K562 (cell line): ENCODE measurements at places on chromosomes 3 and 15.

GRCh38 chr15:25859838-25860645, 3.1 kb downstream of the ATP10A start:
- no peak for DNase-seq

DNA sequence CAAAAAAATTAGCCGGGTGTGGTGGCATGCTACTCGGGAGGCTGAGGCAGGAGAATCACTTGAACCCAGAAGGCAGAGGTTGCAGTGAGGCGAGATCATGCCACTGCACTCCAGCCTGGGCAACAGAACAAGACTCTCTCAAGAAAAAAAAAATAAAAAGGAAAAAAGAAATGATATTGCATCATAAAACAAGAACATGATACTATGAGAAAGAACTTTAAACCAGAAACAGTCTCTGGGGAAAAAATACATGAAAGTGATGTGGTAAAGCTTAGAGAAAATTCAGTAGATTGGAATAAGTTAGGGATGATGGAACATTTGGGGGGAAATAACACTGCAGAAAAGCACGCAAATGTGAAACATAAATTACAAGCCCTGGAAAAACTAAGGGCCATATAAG, 54.7 kb downstream of the CRYGS start:
- no peak for DNase-seq

GRCh38 chr3:16448639-16449070, 64.8 kb downstream of the RFTN1 start:
- DNase-seq = no peak

GRCh38 chr3:197749315-197749600, 425 bp upstream of the FYTTD1 start:
- DNase-seq = peak; percentile 45

DNA sequence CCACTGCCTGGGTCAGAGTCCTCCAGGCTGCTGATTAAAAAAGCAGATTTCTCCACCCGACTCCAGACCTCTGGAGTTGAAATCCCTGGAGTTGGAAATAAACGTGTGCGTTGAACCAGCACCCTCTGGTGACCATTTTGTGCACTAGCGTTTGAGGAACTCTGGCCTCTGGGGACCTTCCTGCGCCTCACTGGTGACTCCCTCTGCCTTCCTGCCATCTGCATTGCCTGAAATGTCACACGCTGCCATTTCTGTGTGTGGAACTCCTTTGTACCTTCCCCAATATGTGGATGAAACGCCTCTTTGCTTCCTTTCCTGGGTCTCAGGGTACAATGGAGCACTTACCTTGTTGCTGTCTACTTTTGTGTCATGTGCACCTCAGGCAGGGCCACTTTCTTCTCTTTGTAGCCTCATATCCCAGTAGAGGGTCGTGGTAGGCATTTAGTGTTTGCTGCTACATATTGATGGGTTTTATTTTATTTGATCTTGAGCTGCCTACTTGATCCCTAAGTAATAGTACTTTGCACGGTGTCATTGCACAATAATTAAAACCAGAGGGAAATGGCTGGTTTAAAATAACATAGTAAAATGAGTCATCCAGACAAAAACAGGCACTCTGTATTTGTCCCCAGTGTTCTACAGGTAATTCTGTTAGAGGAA, 56.8 kb downstream of the GPR171 start:
- peak; percentile 46 for DNase-seq

DNA sequence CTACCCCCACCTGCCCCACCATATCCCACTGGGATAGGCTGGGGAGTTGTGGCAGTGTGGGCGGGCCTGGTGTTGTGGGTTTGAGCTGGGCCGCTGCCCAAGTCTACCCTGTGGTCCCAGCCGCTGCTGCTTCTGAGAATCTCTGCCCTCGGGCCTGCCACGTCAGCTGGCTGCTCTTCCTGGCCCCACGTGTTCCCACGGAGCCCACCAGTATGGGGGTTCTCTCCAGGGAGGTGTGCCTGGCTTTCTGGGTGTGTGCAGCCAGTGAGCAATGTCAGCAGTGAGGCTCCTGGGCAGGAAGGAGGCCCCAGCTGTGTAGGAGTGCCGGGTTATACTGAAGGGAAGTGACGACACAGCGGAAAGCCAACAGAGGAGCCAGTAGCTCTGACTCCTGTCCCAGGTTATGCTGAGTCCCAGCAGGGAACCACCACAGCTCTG, 10.5 kb downstream of the GNAI2 start:
- peak; percentile 49 for DNase-seq

DNA sequence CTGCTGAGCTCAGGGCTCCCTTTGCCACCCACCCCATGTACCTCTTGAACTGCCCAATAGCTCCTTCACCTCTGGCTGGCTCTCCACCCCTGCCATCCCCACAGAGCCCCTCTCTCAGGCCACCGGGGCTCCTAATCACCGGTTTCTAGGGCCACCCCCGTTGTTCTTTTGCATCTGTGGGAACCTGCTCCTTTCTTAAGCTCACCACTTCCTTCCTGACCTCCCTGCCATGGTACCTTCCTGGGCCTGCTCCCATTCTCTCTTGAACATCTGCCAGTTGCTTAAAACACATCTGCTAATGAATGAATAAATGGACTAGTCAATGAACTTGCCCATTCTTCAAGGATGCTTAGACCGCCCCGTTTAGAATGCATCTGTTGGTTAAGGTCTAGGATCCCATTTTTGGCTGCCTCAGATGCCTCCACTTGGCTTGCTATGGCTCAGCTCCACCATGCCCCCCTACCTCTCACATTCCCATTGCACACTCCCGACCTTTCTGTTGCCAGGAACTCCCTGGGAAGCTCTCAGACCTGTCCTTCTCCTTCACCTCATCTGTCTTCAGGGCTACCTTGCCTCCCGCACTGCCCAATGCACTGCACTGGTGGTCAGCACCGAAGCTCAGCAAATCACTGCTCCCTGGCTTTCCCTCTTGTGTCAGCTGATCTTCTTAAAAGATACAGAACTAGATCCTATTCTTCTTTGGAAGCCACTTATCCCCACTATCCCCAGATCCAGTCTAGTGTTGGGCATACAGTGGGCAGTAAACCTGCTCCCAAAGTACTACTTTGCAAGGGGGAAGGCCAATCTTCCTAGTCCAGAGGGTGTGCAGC, 9.1 kb downstream of the AMOTL2 start:
- no peak for DNase-seq

- no peak for DNase-seq
Observed at GRCh38 chr15:94509259-94509658, 277.9 kb downstream of the MCTP2 start.

DNA sequence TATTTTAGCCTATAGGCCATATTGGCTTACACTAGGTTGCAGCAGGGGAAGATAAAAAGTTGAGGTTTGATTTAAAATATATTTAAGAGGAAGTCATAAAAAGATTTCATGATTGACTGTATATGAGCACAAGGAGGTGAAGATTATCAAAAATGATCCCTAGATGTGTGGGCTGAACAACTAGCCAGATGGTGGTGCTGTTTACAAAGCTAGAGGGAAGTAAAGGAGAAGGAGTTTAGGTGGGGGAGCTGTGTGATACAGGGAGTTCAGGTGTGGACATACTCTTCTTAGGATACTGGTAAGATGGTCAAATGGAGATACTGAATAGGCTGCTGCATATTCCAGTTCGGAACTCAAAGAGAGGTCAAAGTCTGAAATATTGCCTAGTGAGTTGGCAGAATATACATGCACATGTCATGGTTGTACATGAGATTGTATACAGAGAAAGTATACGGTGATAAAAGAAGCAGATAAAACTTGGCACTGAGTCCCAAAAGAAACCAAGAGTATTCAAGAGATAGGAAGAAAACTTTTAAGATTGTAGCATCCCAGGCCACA, 727.8 kb downstream of the NLGN1 start:
- no peak for DNase-seq

DNA sequence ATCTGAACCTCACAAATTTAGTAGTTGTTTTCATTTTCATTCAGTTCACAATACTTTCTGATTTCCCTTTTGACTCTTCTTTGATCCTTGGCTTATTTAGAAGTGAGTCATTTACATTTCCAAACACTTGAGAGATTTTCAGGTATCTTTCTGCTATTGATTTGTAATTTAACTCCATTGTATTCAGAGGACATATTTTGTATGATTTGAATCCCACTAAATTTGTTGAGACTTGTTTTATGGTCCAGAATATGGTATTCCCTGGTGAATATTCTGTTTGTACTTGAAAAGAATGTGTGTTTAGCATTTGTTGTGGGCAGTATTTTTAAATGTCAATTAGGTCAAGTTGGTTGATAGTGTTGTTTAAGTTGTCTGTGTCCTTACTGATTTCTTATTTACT, 29.6 kb downstream of the FAN1 start:
- DNase-seq = no peak
